ENCODE measurements at places on chromosomes 3 and 15.

GRCh38 chr15:31080591-31081014, 20.9 kb downstream of the TRPM1 start:
- DNase-seq: peak; percentile 68

DNA sequence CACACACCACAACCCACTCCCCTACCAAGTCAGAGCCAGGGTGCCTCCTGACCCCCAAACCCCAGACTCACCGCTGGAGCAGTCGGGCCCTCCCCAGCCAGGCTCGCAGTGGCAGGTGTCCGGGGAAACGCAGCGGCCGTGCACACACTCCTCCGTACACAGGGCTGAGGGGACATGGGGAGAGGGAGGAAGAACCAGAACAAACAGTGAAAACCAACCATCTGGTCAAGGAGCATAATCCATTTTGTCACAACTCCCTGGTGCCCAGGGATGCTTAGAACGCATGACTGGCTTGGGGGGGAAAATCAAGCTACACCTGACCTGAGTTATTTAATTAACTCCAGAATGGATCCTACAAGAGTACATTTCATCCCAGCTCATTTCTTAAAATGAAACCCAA, 159.2 kb downstream of the MEGF11 start:
- no peak for DNase-seq

DNA sequence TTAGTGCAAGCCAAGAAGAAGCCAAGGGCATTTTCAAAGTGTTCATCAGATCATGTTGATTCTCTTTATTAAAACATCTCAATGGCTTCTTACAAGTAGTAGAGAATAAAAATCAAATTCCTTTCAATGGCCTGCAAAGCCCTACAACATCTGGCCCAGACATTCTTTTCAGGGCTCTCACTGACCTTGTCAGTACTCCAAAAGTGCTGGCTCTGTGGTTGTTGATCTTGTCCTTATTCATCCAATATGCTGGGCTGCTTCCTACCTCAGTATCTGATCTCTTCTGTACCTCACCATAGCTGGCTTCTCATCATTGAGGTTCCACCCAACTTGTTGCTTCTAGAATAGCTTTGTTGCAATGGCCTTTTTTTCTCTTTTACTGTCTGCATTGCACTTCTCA, 74.0 kb upstream of the SAMMSON start:
- no peak for DNase-seq

- no peak for DNase-seq
Observed at GRCh38 chr3:64956711-64957325, 269.0 kb upstream of the ADAMTS9 start.

- no peak for DNase-seq
Observed at GRCh38 chr3:117567906-117568305, 858.3 kb downstream of the TUSC7 start.

DNA sequence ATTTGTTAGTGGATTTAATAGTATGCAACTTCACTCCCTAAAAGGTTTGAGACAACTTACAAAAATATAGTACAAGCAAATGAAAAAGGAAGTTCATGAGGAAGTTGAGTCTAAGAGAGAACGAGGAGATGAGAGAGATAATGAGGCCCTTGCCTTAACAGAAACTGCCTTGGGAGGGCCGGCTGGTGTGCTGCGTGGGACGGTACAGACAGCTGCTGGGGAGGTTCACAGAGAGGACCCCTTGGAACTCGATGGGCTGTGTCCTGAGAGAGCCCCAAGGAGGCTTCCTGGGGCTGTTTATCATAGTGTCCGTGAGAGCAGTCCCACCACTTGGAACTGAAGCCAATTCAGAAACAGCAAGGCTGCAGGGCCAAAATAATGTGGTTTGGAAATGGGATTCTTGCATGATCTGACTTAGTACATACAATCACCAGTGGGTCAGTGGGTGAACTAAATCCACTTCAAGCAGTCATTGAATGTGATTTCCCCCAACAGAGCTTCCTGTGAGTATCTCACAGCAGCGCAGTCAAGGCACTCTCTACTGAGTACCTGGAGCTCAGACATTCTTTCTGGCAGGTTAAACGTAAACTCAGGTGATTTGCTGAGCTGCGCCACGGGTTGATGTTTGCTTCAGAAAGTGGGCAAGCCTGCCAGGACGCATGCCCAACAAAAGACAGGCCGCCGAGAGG, 90.8 kb downstream of the CRTC3 start:
- DNase-seq: no peak

GRCh38 chr15:42100021-42100800, 5.8 kb upstream of the PLA2G4D start:
- DNase-seq: no peak

GRCh38 chr15:66105286-66106265, 148.0 kb downstream of the MEGF11 start:
- DNase-seq: no peak

DNA sequence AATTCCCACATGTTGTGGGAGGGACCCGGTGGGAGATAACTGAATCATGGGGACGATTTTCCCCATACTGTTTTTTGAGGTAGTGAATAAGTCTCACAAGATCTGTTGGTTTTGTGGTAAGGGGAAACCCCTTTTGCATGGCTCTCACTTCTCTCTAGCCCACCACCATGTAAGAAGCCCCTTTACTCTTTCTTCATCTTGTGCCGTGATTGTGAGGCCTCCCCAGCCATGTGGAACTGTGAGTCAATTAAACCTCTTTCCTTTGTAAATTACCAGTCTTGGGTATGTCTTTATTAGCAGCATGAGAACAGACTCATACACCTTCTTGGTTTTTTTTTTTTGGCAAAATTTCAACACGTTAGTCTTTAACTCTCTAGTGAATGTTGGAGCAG, 18.1 kb downstream of the ARL8B start:
- no peak for DNase-seq

DNA sequence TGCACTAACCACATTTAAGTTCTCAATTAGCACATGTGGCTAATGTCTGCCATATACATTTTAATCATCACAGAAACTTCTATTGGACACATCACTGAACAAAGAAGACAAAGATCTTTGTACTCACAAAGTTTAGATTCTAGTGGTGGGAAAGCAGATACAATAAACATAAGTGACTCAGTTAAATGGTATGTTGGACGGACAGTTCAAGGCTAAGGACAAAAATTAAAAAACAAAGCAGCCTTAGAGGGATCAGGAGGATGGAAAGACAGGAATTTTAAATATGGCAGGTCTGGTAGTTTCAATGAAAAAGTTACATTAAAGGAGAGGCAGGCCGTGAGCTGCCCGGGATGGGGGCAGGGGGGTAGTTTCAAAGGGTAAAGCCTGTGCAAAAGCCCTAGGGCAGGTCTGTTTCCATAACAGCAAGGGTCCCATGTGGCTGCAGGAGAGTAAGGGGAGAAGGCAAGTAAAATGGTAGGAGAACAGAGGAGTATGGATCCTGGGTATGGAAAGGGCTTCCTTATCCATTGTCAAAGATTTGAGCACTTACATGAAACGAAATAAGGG, 220.7 kb downstream of the FHIT start:
- no peak for DNase-seq

- DNase-seq: no peak
Observed at GRCh38 chr15:100500226-100500990, 28.3 kb downstream of the CERS3 start.

DNA sequence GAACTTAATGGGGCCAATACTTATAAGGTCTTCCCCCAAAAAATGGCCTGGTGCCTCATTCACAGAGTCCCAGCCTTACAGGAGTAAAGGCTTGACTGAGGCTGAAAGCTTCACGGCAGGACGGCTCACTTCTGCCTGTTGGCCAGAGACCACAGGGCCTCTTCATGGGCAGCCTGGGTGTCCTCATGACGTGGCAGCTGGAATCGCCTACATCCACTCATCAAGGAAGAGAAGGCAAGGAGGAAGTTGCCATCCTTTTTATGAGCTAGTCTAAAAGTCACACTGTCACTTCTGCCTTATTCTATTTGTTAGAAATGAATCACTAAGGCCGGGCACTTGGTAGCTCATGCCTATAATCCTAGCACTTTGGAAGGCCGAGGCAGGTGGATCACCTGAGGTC, 89.3 kb upstream of the DGKG start:
- no peak for DNase-seq

DNA sequence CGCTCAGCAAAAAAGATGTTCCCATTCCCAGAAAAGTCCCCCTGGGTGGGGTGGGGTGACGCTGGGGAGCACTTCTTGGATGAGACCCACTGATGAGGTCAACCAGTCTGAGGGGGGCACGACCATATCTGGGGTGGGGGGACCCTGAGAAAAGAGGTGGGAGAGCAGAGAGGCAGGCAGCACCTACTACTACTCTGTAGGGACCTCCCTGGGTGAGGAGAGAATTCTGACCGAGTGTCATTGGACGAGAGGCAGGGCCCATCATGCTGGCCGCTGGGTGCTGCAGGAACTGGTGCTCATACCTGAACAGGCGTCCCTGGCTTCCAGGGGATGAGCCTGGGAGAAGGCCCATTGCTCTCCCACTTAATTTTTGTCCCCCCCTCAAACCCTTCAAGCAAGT, 158.8 kb downstream of the KLF13 start:
- DNase-seq: no peak

DNA sequence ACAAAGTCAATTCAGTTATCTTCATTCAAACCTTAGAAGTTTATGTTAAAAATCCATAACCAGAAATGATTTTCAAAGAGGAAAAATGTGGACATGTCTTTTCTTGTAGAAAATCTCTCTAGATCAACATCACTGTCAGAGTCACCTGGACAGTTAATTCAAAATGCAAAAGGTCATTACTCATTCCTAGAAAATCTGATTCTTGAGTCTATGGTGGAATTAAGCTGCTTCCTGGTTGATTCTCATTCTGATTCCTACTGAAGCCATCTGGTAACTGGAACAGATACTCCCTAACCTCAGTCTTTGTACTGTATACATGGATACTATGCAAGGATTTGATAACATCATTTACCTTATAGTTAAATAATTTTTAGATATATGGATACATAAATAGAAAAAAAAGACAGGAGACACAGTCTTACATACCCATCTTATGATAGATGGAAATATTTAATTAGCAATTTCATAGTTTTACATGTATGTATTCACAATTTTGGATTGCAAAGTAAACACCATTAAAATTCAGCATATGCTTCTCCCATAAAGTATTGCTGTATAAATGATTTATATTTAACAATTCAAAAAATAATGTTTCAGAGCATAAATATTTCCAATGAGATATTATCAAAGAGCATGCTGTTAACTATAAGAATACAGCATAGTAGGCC, 693.2 kb upstream of the CCDC54 start:
- DNase-seq: peak; percentile 63

- no peak for DNase-seq
Observed at GRCh38 chr3:134423153-134423552, 48.9 kb upstream of the AMOTL2 start.

- DNase-seq: no peak
Observed at GRCh38 chr15:69403594-69403993, 10.6 kb upstream of the KIF23 start.

- DNase-seq: no peak
Observed at GRCh38 chr15:72532991-72533601, 59.0 kb downstream of the ARIH1 start.

GRCh38 chr3:105800320-105800719, 68.5 kb downstream of the CBLB start:
- DNase-seq: no peak

DNA sequence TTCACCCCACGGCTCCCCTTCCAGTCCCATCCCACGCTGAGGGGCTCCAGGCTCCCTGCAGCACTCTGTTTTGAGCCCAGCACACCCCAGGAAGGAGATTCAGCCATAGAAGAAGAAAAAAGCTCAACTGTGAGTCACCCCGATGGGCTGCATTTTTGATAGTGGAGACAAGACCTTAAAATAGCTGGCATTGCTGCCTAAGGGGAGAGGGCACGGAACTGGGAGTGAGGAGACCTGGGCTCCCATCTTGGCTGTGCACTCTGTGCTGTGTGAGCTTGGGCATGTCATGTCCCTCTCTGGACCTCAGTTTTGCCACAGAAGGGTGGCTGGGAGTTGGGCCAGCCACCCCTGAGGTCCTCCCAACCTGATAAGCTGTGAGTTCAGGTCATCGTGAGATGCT, 57.2 kb upstream of the SMAD6 start:
- no peak for DNase-seq

- DNase-seq: no peak
Observed at GRCh38 chr15:89115547-89115946, 27.3 kb downstream of the ABHD2 start.

DNA sequence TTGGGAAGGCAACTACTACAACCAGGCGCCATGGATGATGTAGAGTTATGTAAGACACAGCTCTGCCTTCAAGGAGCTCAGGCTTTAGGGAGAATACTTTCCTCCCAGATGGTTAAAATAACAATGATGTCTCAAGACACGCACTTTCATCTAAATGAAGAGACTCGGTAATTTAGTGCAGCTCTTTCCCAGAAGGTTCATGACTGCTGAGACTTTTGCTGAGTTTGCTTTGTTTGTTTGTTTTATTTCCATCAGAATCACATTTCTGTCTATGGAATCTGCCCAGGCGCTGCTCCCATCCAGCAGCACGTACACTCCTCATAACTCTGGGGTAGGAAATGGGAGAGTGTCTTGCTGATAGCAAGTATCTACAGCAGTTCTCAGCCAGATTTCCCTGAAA, 33.9 kb upstream of the MEX3B start:
- DNase-seq: no peak

DNA sequence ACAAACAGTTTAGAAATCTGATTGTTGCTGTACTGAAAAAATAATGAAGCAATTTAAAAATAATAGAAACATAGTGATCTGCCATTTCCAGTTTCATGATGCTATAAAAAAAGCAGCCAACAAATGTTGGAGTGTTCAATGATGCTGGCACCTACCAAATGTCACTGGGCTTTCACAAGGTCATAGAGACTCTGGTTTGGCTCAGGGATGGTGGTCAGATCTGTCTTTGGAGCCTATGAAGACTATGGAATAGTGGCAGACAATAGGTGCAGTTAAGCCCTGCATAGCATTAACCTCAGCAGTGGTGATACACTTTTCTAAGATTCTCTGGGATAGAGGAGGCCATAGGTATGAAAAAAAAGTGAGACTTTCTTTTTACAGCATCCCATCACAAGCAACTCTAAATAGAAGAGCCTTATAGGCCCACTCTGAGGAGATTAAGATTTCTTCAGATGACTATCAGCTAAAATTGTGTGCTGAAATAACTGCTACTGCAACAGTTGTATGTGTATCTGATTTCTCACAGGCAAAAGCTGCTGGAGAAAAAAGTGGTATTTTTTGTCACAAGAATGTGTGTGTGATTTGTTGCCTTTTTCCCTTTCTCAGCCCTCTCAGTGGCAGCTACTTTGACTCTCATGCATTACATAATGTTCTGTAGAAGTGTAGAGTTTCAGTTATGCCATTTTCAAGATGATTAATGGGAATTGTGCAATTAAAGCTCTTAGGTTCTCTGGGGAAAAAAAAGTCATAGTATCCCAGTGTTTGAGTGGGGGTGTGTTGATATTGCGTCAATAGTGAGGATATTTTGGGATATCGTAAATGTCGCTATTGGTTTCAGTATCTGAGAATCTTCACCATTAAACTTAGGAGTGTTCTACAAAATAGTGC, 137.4 kb downstream of the MBNL1 start:
- DNase-seq: peak; percentile 67

DNA sequence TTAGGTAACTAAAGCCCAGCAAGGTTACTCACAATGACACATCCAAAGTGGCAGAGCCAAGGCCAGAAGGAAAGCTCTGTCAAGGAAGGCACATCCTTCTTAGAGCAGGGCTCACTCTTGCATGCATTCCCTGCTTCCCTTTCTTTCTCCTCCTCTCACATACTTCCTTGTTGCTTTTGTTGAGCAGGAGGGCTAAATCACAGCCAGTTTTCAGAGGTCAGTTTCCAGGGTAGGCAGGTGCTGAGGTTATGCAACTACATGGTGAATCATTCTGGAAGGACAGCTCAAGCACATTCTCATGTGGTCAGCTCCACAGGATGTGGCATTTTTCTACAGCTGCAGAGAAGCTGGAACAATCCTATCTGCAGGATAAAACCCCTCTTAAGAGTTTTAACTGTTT, 275.6 kb downstream of the ZNF621 start:
- DNase-seq: peak; percentile 65

- no peak for DNase-seq
Observed at GRCh38 chr3:175486255-175486654, 627.1 kb downstream of the NAALADL2 start.

All from RWPE1 (cell line).